ENCODE measurements at places on chromosomes 7 and 10. TPM values are rescaled to one million over a fixed set of nuclear protein-coding genes. Genes with fewer than 3 reads are reported as not detected.

Gene ELN
- 16.9 TPM for total RNA-seq

Gene MEIG1
- not detected for total RNA-seq

Gene OR2A5
- total RNA-seq: not detected

Gene ITPRID1
- not detected for total RNA-seq

Gene GPR141
- total RNA-seq: not detected

Gene PLAC9
- 27.9 TPM for total RNA-seq

DNA sequence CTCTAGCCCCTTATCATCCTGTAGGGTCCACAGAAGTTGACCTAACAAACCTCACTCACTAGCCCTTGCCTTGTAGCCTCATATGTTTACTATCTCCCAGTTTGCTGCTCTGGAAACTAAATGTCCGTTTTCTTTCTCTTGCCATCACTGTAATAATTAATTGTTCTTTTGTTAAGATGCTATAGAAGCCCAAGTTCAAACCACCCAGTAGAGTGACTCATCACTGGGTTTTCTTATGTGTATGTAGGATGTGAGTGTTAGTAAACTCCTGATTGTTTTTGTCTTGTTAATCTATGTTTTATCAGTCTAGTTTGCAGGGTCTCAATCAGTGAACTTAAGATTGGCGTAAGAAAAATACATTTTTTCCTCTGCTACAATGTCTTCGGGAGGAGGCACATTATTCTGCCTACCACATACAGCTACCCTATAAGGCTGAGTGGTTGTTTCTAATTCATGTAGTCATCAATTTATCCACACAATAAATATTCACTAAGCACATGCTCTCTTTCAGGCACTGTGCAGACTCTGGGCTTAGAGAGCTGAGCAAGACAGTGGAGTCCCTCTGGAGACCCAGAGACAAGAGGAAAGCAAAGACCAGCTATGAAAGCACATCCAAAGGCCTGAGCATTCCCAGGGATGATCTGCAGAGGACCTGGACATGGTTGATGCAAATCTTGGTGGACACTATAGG lies 474.1 kb upstream of the AKR1E2 start:
- no peak for DNase-seq
- H3K27me3 ChIP-seq: no peaks in the 10 kb centered on the region
- no peaks in the 10 kb centered on the region for H3K36me3 ChIP-seq

GRCh38 chr10:116450861-116451260 lies 23.2 kb downstream of the PNLIPRP3 start:
- H3K36me3 ChIP-seq: no peaks in the 10 kb centered on the region
- H3K27me3 ChIP-seq: no peaks in the 10 kb centered on the region
- no peak overlapping the region for H3K4me3 ChIP-seq
- H3K27ac ChIP-seq: no peak overlapping the region
- H3K4me1 ChIP-seq: no peaks in the 10 kb centered on the region
- DNase-seq: no peak

GRCh38 chr10:24685958-24686540 lies 37.6 kb downstream of the ARHGAP21 start:
- no peak for DNase-seq
- H3K27me3 ChIP-seq: no peaks in the 10 kb centered on the region
- peaks cover 5% of the 10 kb centered on the region for H3K4me1 ChIP-seq

DNA sequence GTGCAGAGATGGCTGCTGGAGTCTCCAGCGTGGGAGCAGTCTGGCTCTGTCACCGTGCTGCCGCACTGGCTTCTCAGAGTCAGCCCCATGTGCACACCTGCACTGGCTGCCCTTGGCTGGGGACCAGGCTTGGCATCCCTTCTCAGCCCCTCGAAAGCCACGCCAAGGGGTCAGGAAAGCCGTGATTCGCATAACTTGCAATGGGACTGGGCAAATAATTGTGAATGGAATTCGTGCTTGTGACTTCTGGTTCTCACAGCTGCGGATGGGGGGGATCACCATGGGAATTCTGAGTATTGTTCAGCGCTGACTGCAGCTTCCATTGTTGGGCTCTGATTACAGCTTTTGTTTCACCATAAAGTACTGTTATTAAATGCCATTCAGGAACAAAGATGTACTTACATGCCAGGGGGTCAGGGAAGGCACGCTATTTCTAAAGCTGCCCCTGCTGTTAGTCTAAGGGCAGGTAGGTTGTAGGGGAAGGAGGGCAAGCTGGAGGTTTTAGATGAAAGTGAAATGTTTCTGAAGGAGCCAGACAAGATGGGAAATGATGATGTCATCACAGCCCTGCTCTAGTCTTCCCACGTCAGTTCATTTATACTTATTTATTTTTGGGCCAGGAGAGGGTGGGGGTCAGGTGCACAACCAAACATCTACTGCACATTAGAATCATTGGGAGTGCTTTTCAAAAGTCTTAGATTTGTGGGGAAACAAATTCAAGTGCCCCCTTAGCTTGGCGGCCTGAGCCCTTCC lies 5.8 kb upstream of the PLEKHA1 start:
- H3K4me3 ChIP-seq: peak overlapping the region; percentile 7
- peaks cover 27% of the 10 kb centered on the region for H3K4me1 ChIP-seq
- H3K36me3 ChIP-seq: no peaks in the 10 kb centered on the region
- H3K27me3 ChIP-seq: no peaks in the 10 kb centered on the region
- peak; percentile 26 for DNase-seq

DNA sequence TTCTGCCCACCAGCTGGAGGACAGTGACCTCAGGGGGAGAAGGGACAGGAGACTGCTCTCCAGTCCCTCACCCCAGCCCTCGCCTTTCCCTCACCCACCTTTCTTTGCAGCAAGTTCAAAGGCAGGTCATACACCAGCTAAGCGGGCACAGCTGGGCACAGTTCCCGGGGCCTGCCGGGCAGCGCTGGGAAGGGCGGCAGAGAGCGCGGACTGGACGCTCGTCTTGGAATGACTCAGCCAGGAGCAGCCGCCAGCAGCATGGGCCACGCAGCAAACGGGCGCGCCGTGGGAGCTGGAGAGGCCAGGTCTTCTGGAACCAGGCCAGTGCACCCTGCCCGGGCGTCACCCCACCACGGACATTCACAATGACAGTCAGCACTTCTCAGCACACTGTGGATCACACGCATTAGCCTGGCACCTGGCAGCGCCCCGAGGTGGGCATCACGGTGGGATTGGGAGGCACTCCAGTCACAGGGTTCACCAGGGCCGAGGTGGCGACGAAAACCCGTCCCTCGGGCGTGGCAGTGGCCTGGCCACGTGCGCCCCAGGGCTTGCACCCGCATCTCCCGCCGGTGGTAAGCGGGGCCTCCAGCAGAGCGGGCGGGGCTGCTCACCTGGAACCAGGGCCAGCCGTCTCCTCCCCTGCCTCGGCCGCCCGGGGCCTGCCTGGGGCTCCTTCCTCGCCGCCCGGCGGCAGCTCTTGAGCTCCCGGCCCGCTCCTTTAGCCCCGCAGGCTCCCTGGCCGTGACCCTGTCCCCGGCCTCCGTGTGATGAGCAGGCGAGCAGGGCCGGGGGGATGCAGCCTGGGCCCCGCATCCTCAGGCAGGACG lies 29.0 kb upstream of the WDFY4 start:
- peak overlapping the region; percentile 53 for H3K27ac ChIP-seq
- peak overlapping the region; percentile 64 for H3K4me3 ChIP-seq
- peak; percentile 66 for DNase-seq
- H3K36me3 ChIP-seq: no peaks in the 10 kb centered on the region
- H3K4me1 ChIP-seq: peaks cover 24% of the 10 kb centered on the region

GRCh38 chr7:108140671-108141070 lies 10.5 kb upstream of the LAMB4 start:
- no peaks in the 10 kb centered on the region for H3K27me3 ChIP-seq
- no peak for DNase-seq
- H3K27ac ChIP-seq: no peak overlapping the region
- H3K4me1 ChIP-seq: peaks cover 10% of the 10 kb centered on the region
- H3K36me3 ChIP-seq: no peaks in the 10 kb centered on the region

DNA sequence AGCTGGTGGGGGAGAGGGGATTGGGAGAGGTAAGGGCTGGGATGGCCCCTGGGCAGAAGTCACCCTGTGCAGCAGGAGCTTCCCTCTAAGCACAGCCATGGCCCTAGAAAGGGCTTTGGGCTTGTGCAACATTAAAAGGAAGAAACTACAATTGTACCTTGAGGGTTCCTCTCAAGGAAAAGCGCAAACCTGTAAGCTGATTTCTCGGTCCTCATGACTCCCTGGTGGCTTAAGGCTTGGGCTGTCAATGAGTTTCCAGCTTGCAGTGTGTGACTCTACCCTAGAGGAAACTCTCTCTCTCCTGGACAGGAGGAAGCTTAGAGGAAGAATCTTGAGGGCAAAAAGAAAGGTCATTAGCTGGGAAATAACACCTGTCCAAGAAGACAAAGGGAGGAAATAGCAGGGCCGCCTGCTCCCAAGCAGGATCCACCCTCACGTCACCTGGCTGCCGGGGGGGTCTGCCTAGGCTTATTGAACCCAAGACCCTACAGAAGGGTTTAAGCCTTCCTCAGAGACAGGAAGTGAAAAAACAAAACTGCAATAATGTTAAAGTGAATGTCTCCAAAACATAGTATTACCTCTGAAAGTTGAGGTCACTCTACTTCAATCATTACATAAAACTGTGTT lies 112.5 kb downstream of the WDR11 start:
- H3K36me3 ChIP-seq: no peaks in the 10 kb centered on the region
- H3K4me1 ChIP-seq: no peaks in the 10 kb centered on the region
- H3K27me3 ChIP-seq: peaks cover 67% of the 10 kb centered on the region
- no peak overlapping the region for H3K27ac ChIP-seq

DNA sequence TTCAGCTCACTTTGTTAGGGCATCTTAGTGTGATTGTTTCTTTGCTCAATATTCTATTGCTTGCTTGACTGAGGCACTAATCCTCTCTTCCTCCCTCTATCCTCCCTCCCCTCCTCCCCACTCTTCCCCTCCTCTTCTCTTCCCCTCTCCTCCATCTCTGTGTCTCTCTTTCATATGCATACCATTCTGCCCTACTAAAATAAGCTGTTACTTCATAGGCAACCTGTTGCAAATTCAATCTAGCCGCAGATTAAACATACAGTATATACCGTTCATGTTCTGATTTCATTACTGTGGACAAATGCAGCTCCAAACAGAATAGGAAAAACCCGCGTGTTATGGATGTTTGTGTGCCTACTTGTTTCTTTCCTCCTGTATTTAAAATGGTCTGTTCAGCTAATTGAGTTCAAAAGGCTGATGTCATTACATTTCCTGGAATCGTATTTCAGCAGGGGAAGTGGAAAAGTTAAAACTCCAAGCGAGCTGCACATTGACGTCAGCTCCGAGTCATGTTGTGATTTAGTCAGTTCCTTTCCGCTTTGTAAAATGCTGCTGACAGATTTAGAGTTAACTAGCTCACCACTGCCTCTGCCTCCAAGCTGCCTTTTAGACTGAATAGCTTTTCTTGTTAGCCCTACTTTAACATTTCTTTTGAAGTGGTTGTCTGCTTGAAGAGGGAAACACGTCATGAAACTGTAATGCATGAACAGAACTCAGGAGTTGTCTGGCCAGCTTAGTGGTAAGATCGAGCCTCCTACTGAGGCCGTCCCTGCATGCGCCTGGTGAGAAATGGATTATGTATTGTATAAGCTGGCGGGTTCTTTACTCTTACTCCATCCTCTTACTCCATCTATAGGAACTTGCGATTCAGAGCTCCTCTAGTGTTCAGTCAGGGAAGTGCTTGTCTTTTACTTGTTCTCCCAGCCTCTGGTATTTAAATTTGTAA lies 69.0 kb downstream of the CREM start:
- peaks cover 34% of the 10 kb centered on the region for H3K4me1 ChIP-seq
- DNase-seq: peak; percentile 91
- H3K36me3 ChIP-seq: no peaks in the 10 kb centered on the region
- peak overlapping the region; percentile 59 for H3K4me3 ChIP-seq

GRCh38 chr7:88868456-88868855 lies 72.9 kb upstream of the TEX47 start:
- no peak for DNase-seq
- H3K4me3 ChIP-seq: no peak overlapping the region
- H3K27me3 ChIP-seq: no peaks in the 10 kb centered on the region
- no peak overlapping the region for H3K27ac ChIP-seq
- H3K36me3 ChIP-seq: no peaks in the 10 kb centered on the region

Measured in heart right ventricle (tissue), 16 donors.